PC-3 (cell line): ENCODE measurements at places on chromosomes 6 and 20. TPM values are rescaled to one million over a fixed set of nuclear protein-coding genes. Genes with fewer than 3 reads are reported as not detected.

Gene ASF1A
- 24.6 and 25.0 TPM in 2 replicates for total RNA-seq

Gene C6orf52
- 0.80 TPM in 1 of 2 replicates, not detected in the other for total RNA-seq

Gene KCNQ5
- total RNA-seq, result 0.17 TPM in 1 of 2 replicates, not detected in the other

Gene IPCEF1
- total RNA-seq, result 0.12 and 0.29 TPM in 2 replicates
